ENCODE measurements at places on chromosomes 13 and 19.
A peak's percentile ranks its signal among the peaks of the same experiment; 100 is the strongest.

- no peak for DNase-seq
Measured at GRCh38 chr13:40371531-40372125, 294.8 kb downstream of the FOXO1 start.

DNA sequence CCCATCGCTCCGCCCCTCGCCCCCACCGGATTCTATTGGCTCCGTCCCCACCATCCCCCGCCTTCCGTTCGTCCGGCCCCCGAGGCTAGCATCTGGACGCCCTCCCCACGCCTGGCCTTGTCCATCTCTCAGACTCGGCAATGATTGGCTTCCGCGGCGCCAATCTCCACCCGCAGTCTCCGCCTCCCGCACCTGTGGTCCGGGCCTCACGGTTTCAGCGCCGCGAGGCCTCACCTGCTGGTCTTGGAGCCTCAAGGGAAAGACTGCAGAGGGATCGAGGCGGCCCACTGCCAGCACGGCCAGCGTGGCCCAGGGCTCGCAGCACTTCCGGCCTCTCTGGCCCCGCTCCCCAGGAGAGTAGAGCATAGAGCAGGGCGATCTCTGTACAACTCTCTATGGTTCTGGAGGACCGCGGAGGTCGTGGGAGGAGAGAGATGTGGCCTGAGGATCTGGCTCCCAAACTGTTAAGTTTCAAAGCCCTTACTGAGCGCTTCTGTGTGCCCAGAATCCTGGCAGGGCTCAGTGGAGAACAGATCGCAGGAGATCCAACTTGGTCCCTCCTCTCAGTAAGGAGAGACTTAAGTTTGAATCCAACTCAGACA, at the start of gene ERCC1:
Gene ERCC1 (minus strand): TSS at position 329 of the 602 bp plus-strand sequence. CDS start 543 bp downstream, outside the sequence.
- DNase-seq: no peak

DNA sequence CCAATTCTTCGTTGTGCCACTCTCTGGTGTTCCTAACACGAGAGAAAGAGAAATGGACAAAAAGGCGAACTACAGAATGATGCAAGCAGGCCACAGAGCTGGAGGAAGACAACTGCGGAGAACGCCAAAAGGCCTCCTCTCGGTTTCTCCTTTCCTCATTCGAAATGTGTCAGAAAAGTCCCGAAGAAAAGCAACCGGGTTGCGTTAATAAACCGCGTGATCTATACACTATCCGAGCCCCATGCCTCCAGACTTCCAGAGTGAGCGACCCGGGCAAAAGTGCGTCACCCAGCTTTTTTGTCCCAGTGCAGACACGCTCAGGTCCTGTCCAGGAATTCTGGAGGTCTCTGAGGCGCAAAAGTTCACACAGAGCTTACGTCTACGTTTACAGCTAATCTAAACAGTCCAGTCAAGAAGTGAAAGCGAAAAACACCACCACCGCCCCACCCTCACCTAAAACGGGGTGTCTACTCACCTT, 413 bp downstream of the N4BP2L2 start:
- DNase-seq: no peak

- no peak for DNase-seq
Measured at GRCh38 chr19:46721269-46722003, 4.5 kb upstream of the PRKD2 start.

GRCh38 chr13:27269114-27269665, 1.4 kb upstream of the RASL11A start:
- DNase-seq: no peak

DNA sequence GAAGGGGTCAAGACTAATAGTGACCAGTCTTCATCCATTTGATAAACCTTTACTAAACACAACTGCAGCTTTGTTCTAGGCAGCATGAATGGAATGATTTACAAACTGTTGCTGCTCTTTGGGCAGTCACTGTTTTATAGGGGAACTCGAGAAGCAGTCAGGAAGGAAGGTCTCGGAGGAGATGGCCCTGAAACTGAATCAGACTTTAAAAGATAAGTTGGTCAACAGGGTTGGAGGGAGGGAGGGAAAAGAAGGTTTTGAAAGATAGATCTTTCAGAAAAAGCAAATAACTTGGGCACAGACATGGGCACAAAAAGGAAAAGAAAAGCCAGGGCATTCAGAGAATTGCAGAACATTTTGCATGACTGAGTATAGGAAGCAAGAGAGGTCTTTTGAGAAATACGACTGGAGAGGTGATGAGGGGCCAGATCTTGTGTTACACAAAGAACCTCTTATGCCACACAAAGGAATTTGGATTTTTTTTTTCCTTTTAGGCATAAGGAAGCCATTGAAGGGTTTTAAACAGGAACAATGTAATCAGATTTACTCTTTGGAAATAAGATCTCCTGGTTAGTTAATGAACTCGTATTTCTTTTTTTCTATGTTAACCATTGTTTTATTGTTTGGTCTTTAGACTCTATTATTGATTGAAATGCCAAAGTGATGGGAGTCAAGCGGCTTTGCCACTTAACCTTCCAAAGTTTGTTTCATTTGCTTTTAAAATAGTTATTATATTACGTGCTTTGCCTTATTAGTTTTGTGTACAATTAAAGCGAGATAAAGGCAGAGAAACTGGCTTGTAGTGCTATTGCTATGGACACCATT, 37.5 kb upstream of the SACS start:
- DNase-seq: no peak

DNA sequence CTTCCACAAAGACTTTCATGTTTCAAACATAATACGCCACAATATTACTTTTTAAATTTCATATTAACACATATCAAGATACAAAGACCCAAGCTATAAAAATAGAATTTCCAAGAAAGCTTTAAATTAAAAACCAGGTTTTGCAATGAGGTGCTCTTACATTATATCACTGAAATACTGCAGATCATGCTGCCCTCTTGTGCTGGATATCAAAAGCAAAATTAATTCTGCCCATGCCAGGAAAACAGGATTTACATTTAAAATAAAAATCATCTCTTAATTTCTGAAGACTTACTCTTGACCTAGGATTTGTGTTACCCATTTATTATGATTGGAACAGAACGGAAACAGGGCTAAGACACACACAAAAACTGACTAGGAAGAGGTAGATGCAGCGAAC, 145.0 kb downstream of the ABCC4 start:
- no peak for DNase-seq

DNA sequence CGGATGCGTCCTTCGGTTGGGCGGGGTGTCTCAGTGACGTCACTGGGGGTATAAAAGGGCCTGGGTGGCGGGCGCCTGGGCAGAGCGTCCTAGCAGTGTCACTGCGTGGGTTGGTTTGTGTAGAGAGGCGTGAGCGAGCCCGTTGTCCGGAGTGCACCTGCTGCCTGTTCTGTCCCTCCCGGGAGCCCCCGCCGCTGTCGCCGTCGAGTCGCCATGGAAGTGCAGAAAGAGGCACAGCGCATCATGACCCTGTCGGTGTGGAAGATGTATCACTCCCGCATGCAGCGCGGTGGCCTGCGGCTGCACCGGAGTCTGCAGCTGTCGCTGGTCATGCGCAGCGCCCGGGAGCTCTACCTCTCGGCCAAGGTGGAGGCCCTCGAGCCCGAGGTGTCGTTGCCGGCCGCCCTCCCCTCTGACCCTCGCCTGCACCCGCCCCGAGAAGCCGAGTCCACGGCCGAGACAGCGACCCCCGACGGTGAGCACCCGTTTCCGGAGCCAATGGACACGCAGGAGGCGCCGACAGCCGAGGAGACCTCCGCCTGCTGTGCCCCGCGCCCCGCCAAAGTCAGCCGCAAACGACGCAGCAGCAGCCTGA, 2.9 kb downstream of the IER2 start:
- peak; percentile 96 for DNase-seq

- no peak for DNase-seq
Measured at GRCh38 chr19:46840498-46840942, 10.1 kb downstream of the AP2S1 start.

DNA sequence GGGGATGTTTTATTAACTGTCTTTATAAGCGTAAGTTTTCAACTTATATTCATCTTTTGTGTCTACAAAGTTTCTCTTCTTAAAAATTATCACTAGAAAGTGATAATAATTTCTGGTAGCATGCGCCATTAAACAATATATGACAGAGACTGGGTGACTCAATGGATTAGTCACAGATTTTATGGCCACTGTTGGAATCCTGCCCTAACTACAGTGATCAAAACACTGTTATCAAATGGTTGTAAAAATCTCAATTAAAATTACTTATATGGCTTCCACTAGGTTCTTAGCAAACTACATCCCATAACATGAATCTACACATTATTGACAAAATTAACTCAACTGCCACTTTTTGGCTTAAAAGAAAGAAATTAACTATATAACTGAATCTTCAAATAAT, 350.0 kb downstream of the DACH1 start:
- no peak for DNase-seq

DNA sequence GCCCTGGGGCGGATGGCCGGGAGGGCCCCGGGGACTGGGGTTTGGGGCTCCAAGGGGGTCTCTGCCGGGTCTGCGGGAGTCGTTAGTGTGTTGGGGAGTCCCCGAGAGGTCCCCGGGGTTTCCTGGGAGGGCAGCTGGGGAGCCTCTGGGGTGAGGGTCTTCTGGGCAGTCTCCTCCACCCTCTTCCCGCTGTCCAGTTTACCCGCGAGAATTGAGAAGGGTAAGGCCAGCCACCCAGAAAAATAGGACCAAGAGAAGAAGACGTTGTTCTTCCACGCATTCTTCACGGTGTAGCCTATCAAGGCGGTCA, 1.0 kb upstream of the ETFB start:
- DNase-seq: no peak

- no peak for DNase-seq
Measured at GRCh38 chr19:57419439-57419838, 8.5 kb downstream of the ZNF17 start.

GRCh38 chr19:4606921-4607678, 32.2 kb upstream of the TNFAIP8L1 start:
- DNase-seq: no peak

DNA sequence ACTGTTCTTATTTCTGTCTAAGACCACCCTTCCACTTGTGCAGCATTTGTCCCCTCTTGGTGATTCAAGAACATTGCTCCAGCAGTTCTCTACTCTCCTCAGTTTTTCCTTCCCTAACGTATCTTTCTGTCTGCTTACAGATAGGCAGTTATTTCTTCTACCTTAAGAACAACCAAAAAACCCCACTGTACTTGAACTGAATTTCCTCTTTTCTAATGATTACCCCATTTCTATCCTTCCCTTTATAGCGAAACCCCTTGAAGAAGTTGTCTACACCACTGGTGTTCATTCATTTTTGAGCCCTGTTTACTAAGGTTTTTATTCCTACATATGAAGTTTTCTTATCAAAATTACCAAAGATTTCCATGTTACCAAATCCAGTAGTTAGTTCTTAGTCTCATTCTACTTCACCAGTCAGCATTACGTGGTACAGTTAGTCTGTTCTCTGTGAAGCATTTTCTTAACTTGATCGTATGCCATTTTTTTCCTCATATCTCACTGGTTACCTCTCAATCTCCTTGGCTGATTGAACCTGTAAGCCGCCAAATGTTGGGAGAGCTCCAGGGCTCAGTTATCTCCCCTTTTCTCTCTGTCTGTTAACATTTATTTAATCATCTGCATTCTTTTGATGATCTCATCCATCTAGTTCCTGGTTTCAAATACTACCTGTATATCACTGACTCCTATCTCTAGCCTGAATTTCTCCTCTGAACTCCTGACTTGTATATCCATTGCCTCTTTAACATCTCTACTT, 9.0 kb downstream of the LSM14A start:
- no peak for DNase-seq

- no peak for DNase-seq
Measured at GRCh38 chr13:100100115-100100879, 11.4 kb downstream of the PCCA start.
